ENCODE measurements at places on chromosomes 3 and 15.

GRCh38 chr15:54364961-54365360 lies 386.7 kb downstream of the UNC13C start:
- no peak for DNase-seq

GRCh38 chr3:111926266-111926676 lies 52.6 kb upstream of the ABHD10 start:
- DNase-seq = peak; percentile 93

DNA sequence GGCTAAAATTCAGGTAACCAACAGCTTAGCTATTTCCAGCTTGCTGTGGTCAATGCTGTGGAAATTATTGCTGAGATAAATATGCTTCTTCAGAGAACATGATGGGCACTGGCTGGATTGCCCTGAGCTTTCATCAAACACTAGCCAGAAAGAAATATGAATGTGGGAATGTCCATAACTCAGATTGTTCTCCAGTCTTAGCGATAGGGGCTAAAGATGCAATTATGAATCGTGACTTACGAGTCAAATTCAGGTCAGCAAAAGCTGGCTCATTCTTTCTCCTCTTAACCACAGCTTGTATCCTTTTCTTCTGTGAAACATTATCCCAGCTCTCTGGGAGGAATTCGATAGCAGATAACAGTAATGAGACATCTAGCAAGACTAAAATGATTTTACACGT lies 307.6 kb downstream of the RYR3 start:
- DNase-seq = peak; percentile 5

GRCh38 chr15:92565351-92566125 lies 90.0 kb downstream of the FAM174B start:
- DNase-seq = no peak
